ENCODE measurements at places on chromosomes 12 and 14.

DNA sequence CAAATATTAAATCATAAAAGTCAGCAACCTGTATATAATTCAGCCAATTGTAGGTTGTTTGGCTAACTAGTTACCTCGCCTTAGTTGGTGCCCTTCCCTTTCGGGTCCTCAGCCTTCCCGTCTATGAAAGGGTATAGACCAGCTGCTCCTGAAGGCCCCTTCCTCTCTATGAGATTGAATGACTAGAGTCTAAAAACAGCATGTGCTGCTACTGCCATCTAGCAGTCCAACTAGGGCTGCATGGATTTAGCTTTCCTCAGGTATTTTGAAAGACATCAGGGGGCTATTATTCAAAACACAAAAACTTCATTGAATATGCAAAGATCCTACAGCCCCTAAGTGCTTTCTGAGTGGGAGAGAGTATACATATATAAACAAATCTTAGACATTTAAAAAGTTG lies 37.0 kb upstream of the TMEM263 start:
- DNase-seq: no peak

- DNase-seq: no peak
Measured at GRCh38 chr12:131445184-131445774, 265.6 kb upstream of the SFSWAP start.

DNA sequence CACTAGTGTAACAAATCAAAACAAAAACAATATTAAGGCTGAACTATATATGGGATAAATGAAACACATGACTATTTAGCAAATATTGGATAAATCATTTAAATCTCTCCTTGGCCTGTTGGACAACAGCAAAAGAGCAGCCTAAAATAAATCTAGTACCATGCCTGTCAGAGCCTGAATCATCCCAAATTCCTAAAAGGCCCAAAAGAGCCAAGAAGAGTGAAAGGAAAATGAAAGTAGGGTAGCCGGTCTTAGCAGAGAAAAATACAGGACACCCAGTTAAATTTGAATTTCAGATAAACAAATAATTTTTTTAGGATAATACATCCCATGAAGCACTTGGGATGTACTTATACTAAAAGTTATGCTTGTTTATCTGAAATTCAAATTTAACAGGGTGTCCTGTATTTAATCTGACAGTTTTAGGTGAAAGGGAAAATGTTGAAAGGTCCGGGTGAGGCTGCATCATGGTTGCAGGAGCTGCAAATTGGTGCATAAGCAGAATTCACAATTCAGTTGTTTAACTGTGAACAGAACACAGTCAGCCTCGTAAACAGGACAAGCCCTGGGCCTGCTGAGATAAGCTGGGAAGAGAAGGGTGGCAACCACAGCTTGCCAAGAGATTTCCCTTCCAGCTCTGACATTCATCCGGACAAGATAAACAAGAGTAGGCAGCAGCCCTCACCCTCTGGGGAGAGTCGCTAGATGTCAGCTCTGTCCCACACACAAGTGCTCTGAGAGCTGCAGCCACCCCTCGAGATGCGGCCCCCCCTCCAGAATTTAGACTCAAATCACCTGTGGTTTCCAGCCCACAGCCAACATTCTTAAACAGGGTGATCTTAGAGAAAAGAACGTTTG lies 30.3 kb downstream of the DMAC2L start:
- DNase-seq: no peak

GRCh38 chr14:23564876-23565275 lies 2.7 kb downstream of the AP1G2 start:
- DNase-seq: no peak

DNA sequence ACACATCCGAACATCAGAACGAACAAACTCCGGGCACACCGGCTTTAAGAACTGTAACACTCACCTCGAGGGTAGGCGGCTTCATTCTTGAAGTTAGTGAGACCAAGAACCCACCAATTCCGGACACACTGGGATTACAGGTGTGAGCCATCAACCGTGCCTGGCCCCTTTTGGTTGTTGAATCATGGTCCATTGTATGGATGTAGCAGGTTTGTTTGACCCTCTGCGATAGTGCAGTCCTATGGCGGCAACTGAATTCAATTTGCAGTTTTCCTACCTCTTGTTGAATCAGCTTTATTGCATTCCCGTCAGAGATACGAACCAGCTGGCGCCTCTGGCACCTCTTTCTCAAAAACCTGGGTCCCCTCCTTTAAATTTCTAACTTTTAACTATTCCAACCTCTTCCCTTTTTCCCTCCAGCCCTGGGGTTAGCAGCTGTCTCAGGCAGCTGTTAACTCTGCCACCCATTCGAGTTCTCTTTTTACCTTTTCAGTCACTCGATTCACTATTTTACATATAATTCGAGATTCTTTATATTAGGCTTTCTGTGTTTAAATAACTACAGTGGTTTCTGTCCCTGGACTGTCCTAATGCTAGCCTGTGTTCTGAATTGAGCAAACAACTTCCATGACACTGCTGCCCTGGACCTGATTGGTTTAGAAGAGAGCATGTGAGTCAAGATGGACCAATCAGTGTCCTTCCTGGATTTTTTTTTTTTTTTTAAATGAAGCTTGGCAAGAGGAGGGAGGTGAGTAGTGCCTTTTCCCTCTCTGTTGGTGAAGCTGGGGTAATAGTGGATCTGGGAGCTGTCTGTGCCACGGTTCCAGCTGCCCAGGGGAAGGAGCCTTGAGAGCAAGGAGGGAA lies 261.5 kb downstream of the PCNX1 start:
- DNase-seq: no peak

DNA sequence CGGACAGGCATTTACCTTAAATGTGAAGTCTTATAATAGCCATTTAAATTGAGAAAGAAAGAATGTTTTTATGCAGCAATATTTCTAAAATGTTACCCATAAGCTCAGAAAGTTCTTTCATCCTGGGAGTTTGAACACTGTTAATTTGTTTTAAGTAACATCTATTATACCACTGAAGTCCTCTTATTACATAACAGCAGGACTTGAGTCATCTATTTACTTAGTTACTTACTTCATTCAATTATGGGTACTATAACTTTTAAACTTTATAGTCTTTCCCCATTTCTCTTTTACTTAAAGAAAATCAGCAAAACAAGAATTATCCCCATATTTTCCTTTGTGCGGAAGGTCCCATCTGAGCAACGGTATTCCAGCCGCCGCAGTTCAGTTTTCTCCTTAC lies 473.1 kb downstream of the ETNK1 start:
- DNase-seq: no peak

GRCh38 chr14:26959972-26960660 lies 362.3 kb upstream of the NOVA1 start:
- DNase-seq: no peak

DNA sequence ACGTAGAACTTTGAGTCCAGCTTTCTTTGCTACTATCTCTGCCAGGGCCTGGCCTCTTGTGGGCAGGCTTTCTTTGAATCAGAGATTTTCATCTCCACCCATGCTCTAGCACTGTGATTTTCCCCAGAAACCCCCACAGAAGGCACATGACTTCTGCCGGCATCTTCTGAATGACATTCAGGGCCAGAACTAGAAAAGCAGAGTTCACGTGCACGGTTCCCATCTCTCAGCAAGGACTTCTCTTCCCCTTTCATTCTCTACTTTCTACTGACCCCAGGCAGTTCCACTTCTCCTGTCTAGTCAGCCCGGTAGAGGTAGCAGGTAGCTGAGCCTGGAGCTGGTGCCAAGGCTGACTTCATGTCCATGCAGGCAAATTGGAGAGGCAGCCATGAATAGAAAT lies 26.9 kb downstream of the BATF start:
- DNase-seq: no peak

DNA sequence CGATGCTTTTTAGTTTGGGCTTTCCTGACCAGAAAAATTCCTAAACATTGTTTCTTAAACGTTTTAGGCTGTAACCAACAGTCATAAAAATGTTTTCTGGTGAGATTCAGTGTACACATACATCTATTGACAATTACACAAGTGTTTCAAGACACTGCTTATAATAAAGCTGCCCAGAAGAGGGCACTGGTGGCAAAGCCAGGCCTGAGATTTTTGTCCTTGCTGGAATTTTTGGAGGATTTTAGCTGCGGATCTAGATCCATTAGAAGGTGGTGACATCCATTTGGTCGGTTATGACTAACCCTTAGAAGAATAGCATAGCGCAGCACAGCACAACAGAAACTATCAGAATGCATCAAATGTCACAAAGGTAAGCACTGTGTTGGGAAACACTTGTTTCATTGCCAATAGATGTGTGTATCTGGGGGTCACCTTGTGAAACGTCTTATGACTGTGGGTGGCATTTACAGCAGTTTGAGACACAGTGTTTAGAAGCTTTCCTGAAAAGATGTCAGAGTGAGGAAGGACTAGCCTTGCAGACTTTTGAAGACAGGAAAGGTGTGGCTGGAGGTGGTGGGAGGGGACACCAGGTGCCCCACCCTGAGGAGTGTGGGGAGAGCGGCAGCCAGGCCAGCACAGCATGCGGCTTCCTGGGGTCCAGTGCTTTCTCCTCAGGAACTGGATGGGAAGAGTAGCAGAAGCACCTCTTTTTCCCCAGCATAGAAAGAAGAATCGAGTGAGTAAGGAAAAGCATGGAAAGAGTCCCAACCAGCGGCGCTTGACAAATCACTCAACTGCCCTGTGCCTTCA lies 54.7 kb upstream of the FKBP4 start:
- DNase-seq: no peak

DNA sequence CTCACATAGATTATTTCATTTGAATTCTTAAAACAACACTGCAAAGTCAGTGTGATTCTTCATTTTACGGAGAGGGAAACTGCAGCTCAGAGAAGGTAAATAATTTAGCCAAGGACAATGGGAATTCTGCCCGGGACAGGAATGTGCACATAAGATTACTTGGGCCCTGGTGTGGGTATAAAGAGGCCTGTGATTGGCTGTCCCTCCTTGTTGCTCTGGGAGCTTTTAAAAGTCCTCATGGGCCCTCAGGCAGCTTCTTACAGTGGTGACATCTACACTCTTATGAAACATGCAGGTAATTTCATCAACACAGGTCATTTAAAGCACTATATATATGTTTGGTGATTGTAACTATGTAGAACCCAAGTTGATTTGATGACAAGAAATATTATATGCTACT lies 100.3 kb downstream of the ESR2 start:
- no peak for DNase-seq

GRCh38 chr12:68871921-68872320 lies 61.0 kb downstream of the CPM start:
- DNase-seq: no peak

DNA sequence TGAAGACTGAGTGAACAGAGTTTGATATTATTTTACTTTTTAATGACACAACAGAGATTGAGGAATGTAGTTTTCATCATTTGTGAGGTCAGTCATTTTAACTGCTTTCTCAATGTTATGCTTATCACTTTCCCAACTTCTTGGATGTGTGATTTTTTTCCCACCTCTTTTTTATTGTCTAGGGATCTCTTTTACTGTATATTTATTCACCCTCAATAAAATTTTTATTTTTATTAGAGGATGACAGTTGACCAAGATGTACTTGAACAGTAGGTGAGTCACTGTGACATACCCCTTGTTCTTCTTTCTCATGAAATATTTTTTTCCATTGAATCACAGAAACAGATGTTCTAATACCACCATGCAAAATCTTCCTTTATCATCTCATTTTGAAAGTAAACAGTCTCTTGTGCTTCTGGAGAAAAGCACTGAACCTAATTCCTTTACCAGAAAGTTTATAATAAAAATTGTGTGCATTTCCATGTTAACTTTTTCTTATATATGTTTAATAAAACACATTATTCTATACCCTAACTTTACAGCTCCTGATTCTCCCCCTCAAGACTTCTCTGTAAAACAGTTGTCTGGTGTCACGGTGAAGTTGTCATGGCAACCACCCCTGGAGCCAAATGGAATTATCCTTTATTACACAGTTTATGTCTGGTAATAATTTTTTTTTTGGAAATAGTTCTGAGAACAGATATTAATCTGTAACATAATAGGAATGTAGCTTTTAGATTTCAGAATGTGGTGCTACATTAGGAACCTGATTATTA lies 65.9 kb downstream of the PTPRQ start:
- DNase-seq: no peak

DNA sequence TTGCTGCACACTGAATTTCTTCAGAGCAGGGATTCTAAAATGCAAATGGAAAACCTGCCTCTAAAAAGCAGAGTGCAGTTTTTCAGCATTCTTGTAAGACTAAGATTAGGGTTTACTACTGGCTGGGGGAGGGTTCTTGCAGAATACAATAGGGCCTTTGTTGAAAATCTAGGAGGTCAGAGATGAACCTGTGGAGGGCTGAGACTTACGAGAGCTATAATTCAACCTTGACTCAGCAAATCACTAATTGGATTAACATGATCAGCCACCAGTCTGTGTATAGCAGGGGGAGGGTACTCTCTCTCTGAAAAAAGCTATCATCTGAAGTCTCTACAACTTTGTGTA lies 92.6 kb upstream of the HIF1A start:
- no peak for DNase-seq

DNA sequence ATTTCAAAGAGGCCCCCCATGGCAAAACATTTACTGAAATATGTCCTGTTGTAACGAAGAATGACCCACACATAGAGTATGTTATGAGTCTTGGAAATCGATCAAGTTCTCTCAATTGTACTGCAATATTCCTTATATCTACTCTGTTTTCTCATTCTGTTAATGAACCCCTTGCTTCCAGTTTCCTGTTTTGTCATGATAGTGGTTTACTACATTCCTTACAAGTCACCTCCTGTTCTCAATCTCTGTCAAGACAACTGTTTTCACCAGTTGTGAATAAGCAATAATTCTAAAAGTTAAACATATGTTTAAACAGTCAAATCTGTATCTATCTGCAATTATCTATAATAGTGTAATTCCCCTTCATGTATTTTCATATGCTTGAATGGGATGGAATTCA lies 16.4 kb upstream of the ARID2 start:
- DNase-seq: no peak

- DNase-seq: no peak
Measured at GRCh38 chr14:105852378-105853088, 326.1 kb downstream of the TMEM121 start.

- no peak for DNase-seq
Measured at GRCh38 chr14:60215520-60216420, 33.3 kb upstream of the PPM1A start.

DNA sequence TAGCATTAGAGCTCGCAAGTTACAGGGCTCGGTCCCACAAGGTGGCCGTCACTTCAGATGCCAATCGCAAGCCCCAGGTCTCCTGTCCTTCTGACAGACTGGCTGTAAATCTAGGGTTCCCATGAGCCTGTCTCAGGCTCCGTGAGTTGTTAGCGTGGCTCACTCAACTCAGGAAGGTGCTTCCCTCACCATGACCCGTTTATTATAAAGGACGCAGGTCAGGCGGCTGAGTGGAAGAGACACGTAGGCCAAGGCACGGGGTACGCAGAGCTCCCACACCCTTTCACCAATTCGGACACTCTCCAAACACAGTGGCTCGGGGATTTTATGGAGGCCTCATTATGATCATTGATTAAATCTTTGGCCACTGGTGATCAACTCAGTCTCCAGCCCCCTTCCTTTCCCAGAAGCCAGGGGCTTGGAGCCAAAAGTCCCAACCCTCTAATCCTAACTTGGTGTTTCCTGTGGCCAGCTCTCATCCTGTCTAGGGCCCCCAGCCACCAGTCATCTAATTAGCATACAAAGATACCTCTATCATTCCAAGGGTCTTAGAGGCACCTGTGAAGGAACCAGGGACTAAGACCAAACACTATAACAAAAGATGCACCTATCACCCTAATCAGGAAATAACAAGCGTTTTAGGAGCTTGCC lies 25.8 kb upstream of the LRTM2 start:
- no peak for DNase-seq

GRCh38 chr12:54230555-54230954 lies 41.8 kb upstream of the SMUG1 start:
- no peak for DNase-seq

- DNase-seq: no peak
Measured at GRCh38 chr14:31955936-31956579, 121.0 kb upstream of the ARHGAP5 start.

Measured in stimulated activated CD8-positive, alpha-beta memory T cell treated with anti-CD3 and anti-CD28 coated beads, Interleukin-15, amount 100 ng/mL, for 4 hours (primary cell).